ENCODE measurements at places on chromosomes 1 and 21. TPM values are rescaled to one million over a fixed set of nuclear protein-coding genes. Genes with fewer than 3 reads are reported as not detected.

C1orf226 gene
- 0.14 TPM for total RNA-seq

TNFSF4 gene
- total RNA-seq = 4.1 TPM

GRCh38 chr1:212177542-212177941, 107.7 kb upstream of the PPP2R5A start:
- DNase-seq = no peak

GRCh38 chr1:229625071-229625914, 629 bp downstream of the TAF5L start:
- DNase-seq = peak; percentile 67

DNA sequence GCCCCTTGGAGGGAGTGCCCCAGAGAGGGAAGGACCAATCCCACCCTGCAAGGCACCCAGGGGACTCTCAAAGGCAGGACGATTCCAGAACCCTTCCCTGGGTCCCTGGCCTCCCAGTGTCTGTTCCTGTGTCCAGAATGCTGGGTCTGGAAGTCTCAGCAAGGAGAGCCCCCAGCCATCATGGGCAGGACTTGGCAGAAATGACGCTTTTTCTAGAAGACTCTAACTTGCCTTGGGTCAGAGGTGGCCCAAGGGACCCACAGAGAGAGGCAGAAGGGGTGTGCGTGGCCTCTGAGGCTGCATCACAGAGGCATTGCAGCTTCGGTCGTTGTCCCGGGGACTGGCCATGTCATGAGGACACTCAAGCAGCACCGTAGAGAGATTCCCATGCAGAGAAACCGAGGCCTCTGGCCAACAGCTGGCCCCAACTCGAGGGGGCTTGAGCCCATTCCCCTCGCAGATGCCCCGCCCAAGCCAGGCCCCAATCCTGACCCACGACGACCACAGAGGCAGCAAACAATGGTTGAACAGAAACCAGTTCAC, 57.8 kb downstream of the WNT9A start:
- DNase-seq = no peak

SELENBP1 gene
- not detected for total RNA-seq

DNA sequence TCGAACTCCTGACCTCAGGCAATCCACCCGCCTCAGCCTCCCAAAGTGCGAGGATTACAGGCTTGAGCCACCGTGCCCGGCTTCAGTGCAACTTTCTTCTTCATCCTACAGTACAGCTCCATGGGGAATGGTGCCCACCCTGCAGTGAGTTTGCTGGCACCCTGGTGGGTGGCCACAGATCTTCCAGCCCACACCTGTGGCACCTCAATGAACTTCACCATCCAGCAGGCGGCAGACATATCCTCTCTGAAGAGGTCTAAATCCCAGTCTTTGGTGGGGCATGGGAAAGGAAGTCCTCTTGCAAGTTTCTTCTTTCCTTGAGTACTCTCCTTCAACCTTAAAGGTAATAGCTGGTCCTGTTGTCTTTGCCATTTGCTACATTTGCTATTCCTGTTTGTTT, 18.1 kb upstream of the ZBTB8A start:
- DNase-seq = no peak

GBP2 gene
- 157 TPM for total RNA-seq

PRELP gene
- total RNA-seq = not detected

C2CD4D gene
- 0.76 TPM for total RNA-seq

DNA sequence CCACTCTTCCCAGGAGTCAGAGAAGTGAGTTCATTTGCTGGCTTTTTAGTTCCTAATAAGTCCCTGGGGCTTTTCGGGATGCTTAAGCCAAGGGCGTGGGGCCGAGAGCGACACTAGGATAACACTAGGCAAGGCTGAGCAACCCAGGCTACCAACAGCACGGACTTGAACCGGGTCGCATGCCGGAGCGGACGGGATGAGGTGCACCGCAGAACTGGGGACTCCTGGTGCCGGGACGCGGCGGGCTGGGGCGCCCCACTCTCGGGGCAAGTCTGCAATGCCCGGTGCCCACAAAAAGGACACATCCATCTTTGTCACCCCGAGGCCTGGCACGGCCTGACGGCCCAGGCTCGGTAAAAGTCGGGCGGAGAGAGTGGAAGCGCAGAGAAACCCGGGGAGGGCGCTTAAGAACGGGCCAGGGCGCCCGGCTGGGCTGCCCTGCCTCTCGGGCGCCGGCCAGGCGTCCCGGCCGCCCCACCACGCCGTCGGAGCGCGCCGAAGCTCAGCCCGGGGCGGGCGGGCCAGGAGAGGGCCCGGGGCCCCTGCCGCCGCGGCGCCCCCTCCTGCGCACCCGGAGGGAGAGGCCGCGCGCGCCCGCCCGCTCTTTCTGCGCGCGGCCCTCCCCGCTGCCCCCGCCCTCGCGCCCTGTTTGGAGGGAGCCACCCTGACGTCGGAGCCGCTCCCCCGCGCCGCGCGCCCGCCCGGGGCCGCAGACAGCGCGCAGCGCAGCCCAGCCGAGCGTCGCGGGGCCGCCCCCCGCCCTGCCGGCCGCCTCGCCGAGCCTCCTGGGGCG, at the start of gene NBL1:
Gene NBL1 (plus strand): TSS at position 710 of the 793 bp plus-strand sequence. CDS start 10,720 bp downstream, outside the sequence.
- DNase-seq = peak; percentile 83

GRCh38 chr1:117008656-117009055, 7.1 kb downstream of the CD101 start:
- DNase-seq = no peak

DPM3 gene
- total RNA-seq = 29.2 TPM

- no peak for DNase-seq
Measured at GRCh38 chr1:55057956-55058298, 18.6 kb downstream of the PCSK9 start.

ATP1A4 gene
- not detected for total RNA-seq

DNA sequence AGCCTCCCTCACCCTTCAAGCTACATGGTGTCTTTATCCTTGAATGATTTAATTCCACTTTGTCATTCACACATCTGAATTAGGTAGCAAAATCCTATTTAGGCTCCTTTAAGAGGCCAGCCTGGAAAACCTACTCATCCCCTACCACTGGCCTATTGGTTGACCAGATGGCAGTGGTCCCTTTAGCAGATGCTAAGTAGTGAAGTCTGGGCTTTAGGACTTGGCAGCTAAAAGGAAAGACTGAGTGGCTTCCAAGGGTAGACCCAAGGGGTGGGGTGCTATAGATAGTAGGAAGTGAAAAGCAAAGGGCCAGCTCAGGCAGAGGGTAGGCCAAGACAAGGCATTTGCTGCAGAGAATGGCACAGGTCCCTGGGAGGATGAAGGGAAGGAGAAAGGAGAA, 46.6 kb downstream of the KCNJ6 start:
- DNase-seq = no peak

DNA sequence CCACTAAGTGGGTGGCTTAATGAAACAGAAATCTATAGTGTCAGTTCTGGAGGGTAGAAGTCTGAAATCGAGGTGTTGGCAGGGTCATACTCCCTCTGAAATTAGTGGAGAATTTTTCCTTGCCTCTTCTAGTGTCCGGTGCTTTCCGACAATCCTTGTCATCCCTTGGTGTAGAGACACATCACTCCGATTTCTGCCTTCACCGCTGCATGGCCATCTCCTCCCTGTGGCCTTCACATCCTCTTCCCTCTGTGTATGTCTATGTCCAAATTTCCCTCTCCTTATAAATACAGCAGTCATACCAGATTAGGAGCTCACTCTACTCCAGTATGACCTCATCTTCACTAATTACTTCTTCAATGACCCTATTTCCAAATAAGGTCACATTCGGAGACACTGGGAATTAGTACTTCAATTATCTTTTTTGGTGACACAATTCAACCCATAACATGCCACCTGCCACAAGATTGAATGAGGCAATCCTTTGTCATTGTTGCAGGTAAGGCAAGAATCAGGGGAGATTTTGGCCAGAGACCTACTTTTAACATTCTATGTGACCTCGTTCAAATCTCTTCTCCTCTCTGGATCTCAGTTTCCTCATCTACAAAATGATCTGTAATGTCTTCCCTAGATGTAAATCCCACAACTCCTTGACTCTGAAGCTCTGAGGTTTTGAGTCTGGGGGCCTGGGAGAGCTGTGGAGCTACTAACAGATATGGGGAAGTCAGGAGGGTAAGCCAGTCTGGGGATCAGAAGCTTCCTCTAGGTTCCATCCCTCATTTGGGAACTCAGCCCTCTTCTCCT, 16.1 kb downstream of the NAV1 start:
- DNase-seq = no peak

DNA sequence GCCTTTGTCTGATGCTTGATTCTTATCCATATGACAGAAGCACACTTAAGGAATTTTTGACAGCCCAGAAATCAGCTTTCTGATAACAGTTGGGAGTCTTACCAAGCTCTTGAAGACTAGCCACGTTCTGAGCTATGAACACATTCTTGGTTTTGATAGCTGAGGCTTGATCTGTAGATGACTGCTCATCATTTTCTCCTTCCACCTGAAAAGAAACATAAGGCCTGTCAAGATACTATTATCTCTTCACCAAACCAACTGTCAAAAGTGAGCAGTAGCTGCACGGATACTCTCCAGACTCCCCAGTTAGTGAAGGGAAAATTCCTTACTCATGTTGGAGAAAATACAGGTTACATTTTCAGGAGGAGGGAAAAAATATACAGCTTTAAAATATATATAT, 12.2 kb downstream of the UBR4 start:
- no peak for DNase-seq

DNA sequence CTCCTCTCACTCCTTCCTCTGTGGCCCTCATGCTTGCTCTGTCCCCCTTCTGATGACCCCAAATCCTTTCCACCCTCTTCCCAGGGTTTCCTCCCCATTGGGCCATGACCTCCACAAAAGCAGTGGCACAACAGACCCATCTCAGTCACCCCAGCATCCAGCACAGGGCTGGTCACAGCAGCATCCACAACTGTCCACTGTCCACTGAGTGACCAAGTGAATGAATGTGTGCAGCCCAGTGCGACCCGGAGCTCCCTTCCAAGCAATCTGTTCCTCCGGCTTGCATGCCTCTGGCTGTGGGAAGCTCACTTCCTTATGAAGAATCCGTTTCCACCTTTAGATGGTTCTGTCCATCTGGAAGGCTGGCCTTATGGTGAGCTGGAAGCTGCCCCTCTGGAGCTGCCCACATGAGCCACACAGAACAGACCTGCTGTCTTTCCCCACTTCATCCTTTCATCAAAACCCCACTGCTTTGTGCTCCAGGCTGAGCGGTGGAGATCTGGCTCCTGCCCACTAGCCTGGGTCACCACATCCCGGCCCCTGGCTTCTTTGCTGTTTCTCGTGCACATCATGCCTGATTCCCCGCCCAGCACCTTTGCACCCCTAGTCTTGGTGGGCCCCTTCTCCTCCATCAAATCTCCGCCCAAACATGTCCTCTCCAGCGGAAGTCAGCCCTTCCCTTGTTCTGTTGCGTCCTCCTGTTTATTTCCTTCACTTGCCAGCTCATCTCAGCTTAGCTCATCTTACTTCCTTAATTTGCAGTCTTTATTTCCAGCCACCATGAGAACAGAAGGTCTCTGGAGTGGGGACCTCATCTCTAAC, 56.4 kb downstream of the EDN2 start:
- no peak for DNase-seq

DNA sequence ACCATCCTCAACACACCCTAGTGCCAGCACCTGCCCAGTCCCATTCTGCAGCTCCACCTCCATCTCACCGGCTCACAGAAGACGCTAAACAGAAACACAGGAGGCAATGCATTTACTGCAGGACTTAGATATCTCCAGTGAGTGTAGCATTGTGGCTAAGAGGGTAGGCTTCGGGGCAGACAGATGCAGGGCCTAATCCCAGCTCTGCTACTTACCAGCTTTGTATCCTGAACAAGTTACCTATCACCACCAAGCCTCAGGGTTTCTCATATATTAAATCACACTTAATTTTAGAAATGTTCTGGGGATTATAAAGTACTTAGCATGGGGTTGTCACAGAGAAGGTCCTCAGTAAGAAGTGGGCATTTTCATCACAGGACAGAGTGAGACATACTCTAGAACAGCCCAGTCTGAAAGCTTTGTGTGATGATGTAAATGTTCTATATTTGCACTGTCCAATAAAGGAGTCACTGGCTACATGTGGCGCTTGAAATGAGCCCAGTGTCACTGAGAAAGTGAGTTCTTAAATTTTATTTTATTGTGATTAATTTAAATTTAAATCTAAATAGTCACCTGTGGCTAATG, 149.3 kb upstream of the C8B start:
- DNase-seq = no peak

DNA sequence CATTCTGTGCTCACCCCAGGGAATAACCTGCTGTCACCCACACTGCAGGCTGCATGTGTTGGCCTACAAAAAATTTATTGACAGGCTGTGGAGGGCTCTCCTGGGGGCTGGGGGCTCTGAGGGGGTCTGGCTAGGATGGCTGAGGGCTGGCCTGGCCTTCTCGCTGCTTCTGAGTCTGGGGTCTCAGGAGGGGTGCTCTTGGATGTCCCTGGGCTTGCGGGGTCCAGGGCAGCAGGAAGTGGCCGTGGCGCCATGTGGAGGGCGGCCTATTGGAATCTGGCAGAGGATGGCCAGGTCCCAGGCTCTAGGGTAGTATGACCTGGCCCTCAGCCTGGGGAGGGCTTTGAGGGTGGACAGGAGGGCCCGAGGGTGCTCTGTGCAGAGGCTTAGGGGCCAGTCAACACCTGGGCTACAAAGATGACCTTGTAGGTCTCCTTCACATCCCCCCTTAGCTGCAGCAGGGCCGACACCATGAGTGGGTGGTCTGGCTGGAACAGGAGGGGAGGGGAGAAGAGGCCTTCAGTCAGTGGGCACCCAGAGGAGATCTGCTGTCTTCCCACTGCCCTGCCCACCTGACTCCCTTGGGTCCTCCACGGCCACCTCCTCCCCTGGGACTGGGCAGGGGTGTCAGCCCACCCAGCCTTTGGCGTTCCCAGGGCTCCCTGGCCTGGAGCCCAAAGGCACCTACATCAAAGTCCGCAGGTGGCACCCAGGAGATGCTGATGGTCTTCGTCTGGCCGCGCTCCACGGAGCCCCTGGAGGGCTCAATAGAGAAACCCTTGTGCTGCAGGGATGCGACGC, 3.0 kb upstream of the TMEM52 start:
- no peak for DNase-seq

DNA sequence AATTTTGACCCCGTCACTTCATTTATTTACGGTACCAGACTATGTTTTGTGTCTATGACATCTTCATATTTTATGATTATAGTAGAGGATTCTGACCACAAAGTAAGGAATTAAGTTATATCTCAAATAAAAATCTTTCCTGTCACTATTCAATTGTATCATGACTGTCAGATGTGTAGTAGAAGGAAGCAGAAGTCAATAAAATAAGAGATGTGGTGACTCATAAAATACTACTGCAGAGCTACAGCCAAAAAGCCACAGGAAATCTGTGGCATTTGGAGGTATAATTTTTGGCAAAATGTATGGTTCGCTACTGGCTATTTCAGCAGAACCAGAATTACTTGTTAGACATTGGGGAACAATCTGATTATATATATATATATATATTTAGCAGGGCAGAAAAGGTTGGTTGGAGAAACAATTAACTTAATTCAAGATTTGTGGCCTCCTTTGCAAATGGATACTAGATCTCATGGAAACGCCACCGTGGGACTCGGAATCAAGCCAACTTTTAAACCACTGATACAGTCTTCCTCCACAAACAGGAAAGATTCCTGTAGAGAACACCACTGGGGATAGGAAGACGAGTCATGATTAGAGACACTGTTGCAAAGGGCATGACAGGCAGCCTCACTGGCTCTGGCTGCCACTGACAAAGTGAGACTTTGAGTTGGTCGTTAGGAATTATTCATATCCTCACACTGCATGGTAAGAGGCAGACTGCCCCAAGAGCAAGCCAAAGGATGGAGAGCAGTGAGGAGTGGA, 5.1 kb downstream of the FCRL2 start:
- DNase-seq = no peak

KRTAP25-1 gene
- not detected for total RNA-seq
